Activated CD4-positive, alpha-beta T cell treated with anti-CD3 and anti-CD28 coated beads for 4 hours (primary cell): ENCODE measurements at places on chromosomes 13 and 19.
A peak's percentile ranks its signal among the peaks of the same experiment; 100 is the strongest.

DNA sequence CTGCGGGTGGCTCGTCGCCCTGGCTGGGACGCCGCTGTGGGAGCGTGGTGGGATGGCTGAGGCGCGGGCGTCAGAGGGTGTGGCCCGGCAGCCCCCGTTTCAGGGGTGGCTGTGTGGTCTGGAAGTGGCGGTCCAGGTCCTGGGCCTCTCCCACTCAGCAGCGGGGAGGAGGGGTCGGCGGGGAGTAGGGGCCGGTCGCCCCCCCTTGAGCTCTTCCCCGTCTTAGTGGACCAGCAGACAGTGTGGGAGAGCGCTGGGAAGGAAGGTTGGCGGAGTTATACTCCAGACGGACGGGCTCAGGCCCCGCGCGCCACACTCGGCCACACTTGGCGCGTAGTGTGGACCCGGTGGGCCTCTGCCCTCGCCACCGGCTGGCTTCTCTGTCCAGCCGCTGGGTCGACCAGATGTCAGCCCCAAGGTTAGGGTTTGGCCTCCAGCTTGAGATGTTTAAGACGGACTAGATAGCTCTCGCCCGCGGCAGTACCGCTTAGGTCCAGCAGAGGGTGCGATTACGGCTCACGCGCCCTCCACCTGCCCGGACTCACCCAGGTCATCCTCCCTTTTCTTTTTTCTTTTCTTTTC, 21.7 kb upstream of the ZNF429 start:
- DNase-seq, result peak; percentile 58

- no peak for DNase-seq
Observed at GRCh38 chr13:30898678-30899241, 7.3 kb upstream of the MEDAG start.

DNA sequence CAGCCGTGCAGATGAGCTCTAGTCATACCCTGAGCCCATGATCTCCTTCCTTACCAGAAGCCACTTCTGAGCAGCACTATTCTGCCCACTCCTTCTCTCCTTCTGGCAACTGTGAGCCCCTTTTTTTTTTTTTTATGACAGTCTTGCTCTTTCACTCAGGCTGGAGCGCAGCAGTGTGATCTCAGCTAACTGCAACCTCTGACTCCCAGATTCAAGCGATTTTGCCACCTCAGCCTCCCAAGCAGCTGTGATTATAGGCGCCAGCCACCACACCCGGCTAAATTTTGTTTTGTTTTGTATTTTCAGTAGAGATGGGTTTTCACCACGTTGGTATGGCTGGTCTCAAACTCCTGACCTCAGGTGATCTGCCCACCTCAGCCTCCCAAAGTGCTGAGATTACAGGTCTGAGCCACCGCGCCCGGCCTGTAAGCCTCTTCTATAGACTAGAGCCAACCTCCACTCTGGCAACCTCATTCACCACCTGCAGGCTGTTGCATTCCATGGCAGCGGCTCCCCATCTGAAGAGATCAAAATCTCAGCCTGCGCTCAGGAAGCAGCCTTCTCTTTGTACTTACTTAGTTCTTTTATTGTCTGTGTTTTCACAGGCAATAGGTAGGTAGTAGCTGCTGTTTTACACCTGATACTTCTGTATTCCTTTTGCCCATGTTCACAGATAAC, 34.8 kb upstream of the NDFIP2 start:
- DNase-seq, result peak; percentile 21

GRCh38 chr19:38735257-38735686, 9.0 kb downstream of the CAPN12 start:
- DNase-seq, result peak; percentile 27

GRCh38 chr13:20772401-20773131, 1.2 kb downstream of the EEF1AKMT1 start:
- DNase-seq, result no peak

DNA sequence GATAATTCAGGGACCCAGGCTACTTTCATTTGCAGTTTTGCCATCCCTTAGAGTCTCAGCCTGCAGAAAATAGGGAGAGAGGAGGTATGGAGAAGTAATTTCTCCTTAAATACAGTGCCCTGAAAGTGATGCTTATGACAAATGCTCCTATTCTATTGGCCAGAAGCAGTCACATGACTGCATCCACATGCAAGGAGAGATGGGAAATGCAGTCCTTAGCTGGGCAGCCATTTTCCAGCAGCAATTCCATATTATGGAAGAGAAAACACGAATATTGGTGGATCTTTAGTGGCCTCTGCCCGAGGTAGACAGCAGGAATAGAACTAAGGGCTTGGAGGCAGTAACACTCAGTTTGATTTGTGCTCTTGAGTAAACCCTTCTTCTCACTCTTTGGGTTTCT, 39.4 kb downstream of the VAV1 start:
- DNase-seq, result no peak

GRCh38 chr13:39612023-39612637, 9.1 kb upstream of the LHFPL6 start:
- peak; percentile 69 for DNase-seq

DNA sequence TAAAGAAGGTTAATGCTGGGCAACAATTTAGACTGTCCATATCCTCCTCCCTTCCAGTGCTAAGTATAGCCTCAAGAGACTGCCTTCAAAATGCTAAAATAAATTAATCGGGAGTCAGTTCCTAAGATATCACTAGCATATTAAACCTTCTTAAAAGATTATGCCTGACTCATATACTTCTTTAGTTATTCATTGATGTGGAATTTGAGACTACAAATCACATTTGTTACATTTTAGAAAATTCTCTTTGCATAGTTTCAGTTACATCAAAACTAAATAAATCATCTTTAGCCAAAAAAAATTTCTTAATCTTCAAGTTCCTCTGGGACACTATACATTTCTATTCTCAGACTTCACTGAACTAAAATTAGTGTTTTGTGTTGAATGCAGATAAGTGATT, 769.1 kb downstream of the PCDH9 start:
- DNase-seq, result no peak

GRCh38 chr13:107367258-107367657, 799.3 kb upstream of the ARGLU1 start:
- no peak for DNase-seq

GRCh38 chr19:11242864-11243797, 3.7 kb downstream of the ANGPTL8 start:
- DNase-seq, result peak; percentile 76

- DNase-seq, result no peak
Observed at GRCh38 chr13:24168392-24168750, 7.9 kb downstream of the SPATA13 start.

GRCh38 chr13:98326291-98326690, 149.2 kb upstream of the RNF113B start:
- no peak for DNase-seq

DNA sequence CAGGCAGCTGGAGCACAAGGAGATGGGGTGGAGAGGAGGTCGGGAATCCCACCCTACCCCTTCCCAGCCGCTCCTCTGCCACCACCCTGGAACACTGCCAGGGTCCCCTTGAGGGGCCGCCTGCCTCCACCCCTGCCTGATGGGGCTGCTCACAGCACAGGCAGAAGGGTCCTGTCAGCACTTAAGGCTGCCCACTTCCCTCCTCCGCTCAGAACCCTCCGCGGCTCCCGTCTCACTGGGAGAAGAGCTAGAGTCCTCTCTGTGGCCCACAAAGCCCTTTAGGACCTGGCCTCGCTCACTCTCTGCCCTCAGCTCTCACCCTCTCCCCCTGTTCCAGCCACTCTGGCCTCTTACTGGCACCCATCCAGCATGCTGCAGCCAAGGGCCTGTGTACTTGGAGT, 3.4 kb upstream of the POLD1 start:
- no peak for DNase-seq

GRCh38 chr19:14536926-14537692, 7.7 kb downstream of the TECR start:
- peak; percentile 31 for DNase-seq

- DNase-seq, result no peak
Observed at GRCh38 chr13:104895521-104895920, 1639.9 kb downstream of the EFNB2 start.

DNA sequence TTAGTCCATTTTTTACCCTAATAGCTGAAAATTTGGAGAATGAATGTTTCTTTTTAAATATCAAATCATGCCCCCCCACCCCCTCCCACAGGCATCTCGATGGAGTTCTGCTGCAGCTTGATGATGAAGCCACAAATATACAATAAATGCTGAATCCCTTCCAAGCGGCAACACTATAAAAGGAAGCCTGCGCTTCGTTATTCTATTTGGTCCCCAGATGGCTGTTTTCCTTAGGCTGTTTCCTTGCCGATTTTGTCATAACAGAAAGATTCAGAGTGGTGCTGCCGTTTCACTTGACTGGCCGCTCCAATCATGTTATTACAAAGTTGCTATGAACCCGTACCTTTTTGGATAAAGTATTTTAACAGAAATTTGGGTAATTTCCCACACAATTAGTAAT, 79.5 kb downstream of the MYO16 start:
- no peak for DNase-seq

DNA sequence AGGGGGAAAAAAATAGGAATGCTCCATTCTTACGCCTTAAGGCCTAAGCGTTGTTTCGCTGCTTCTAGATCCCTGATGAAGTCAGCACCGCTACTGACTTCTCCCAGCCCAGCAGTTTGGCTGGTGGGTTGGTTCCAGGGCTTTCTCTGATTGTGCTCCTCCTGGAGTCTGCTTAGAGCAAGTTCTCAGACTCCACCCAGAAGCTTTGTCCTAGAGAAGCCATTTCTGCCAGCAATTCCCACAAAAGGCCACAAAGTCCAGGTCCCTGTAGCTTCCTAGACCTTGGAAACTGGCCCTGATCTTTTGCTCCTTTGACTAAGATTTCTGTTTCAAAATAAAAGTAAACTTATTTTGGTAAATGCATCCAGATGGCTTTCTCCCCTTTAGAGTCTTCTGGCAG, 65.4 kb downstream of the KCTD12 start:
- DNase-seq, result no peak

DNA sequence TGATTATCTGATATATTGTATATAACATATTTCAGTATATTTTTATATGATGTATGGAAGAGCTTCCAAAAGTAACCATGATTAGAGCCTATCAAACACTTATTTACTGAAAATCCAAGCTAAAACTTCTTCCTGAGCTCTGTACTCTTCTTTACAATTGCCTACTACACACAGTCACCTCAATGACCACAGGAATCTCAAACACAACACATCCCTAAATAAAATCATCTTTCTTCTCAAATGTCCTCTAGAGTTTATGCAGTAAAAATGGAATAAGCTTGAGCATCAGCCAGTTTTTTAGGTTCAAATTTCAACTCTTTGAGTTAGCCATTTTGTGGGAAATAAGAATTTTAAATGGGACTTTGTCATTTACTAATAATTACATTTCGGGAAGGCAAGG, 102.6 kb upstream of the FNDC3A start:
- DNase-seq, result no peak

DNA sequence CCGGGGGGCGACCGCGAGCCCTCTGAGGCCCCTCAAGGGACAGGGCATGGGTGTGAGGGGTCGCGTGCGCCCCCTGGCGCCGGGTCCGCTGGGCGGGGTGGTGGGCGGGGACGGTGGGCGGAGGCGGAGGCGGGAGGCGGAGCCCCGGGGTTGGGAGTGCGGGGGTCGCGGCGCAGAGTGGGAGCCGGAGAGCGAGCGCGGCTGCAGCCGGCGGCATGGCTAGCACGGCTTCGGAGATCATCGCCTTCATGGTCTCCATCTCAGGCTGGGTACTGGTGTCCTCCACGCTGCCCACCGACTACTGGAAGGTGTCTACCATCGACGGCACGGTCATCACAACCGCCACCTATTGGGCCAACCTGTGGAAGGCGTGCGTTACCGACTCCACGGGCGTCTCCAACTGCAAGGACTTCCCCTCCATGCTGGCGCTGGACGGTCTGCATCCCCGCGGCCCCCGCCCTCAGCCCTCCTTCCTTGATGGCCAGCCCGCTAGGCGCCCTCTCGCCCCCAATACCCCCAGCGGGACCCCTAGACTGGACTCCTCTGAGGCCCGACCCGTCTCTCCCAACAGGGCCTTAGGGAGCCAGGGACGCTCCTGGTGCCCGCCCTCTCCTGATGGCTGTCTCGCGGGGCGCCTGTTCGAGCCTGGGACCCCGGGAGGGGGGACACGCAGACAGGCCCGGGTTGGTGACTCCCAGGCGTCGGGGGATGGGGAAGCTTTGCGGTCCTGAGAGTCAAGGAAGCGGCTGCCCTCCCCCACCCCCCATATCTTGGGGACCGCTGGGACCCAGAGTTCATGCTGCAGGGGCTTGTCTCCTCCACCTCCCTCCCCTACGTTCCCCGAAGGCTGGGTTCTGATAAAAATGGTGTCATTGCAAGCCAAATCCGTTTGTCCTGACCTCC, at the start of gene CLDN10:
TSS of gene CLDN10 (plus strand) at position 182 of the 903 bp plus-strand sequence. CDS start at position 216, 34 bp downstream.
- DNase-seq, result no peak

DNA sequence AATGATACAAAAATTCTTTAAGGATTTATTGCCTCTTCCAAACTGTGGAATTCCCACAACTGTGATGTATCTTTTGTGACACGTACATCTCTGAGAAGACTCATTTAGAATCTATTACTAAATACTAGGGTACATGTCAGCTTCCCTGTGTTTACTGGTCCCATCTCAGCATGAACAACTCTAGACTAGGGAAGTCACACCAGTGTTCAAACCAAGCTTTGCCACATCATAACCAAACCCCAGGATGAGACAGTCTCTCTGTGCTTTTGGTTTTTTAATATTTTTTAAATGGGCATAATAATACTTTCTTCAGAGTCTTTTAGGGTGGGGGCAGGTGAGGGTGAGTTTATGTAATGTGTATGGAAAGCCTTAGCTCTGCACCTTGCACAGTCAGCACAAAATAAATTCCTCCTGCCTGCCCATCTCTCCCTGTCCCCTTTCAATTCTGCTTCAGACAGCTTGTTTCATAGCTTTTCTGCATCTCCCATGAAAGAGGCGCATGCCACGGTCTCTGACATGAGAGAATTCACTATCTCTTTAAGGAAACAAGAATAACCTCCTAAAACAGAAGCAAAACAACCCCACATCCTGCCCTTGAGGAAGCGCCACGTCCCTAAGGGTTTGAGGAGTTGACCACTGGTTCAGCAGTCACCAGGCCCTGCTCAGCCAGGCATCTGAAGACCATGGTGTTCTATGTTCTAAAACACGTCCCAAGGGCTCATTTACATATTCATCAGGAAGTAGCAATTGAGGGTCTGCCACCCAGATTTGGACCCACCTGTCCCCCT, 174.5 kb downstream of the USP12 start:
- DNase-seq, result no peak

DNA sequence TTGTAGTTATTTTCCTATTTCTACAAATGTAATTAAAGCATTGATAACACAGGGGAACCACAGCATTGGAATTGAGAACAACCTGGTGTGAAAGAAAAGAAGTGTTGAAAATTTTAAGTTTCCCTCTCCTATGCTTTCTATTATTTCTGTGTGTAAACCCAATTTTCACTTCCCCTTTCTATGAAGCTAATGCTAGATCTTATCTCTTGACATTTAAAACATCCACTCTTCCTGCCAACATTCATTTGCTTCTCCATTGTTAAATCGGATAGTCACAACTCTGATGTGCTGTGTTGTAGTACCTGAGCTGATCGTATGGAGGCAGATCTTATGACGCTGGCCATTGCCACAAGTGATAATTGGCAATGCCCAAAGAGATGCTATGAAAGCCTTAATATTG, 203.0 kb downstream of the ITGBL1 start:
- DNase-seq, result no peak

- DNase-seq, result no peak
Observed at GRCh38 chr13:105509981-105510762, 1025.3 kb downstream of the EFNB2 start.
